H9 (cell line): ENCODE measurements at places on chromosomes 11 and 22.

DNA sequence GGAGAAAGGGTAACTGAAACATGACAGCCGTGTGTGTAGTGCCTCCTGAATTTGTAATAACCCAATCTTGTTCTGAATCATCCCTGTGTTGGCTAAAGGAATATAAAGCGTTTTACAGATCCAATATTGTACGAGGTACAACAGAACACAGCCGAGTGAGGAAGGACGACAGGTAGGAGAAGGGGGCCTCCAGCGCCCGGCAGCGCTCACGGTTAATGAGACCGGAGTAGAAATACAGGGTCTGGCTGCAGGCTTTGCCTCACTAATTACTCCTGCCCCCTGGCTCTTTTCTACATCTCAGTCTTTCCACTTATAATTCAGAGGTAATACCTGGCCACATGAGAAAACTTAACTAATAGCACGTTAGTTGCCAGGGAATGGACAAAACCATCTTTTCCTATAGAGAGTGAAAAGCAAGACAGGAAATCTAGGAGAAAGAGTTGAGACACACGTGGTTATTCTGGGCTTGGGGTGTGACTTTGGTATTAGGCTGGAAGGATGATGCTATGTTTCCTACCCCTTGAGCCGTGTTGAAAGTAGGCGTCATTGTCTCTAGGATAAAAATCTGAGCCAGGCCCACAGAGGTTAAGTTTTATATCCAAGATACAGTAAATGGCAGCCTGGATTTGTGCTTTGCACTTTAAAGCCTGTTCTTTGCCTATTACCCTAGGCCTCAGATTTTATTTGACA, 54.1 kb downstream of the GRIK4 start:
- peak overlapping the region; percentile 54 for H3K4me3 ChIP-seq
- H3K27ac ChIP-seq: no peak overlapping the region
- H3K4me1 ChIP-seq: no peaks in the 10 kb centered on the region; the same call in 1 of the 2 replicates
- no peaks in the 10 kb centered on the region for H3K36me3 ChIP-seq
- peak; percentile 26 for DNase-seq

DNA sequence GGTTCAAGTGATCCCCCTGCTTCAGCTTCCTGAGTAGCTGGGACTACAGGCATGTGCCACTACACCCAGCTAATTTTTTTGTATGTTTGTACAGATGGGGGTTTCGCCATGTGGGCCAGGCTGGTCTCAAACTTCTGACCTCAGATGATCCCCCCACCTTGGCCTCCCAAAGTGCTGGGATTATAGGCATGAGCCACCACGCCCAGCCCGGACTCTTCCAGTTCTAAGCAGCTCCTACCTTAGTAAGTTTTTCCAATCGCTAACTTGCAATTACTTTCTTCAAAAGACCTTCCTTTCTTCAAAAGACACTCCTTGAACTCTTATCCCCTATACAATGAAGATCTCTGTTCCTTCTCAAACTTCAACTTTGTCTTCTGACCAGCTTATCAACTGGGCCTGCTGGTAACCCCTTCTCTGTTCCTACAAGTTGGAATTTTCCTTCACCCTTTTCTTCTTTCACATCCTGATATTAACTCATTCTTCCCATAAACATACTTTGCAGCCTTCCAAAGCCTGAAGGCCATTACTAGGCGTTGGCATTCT, 25.8 kb downstream of the RBFOX2 start:
- no peaks in the 10 kb centered on the region for H3K27me3 ChIP-seq
- no peaks in the 10 kb centered on the region for H3K36me3 ChIP-seq
- H3K4me1 ChIP-seq: no peaks in the 10 kb centered on the region
- no peak overlapping the region for H3K27ac ChIP-seq
- DNase-seq: no peak

DNA sequence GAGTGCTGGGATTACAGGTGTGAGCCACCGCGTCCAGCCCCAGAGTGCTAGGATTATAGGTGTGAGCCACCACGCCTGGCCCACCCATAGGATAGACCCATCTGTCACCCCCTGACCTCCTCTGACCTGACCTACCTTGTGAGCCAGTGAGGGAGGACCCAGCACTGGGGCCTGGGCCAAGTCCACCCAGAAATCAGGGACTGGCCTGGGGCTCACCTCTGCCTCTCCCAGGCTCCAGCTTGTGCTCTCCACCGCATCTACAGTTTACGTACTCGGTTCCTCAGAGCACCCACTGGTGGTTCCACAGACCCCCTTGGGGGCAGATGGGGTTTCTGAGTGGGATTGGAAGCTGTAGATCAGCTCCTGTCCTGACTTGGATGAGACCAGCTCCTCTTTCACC, 6.4 kb downstream of the SLC29A2 start:
- H3K4me3 ChIP-seq: no peak overlapping the region
- no peaks in the 10 kb centered on the region for H3K27me3 ChIP-seq
- peaks cover 43% of the 10 kb centered on the region for H3K36me3 ChIP-seq
- H3K4me1 ChIP-seq: no peaks in the 10 kb centered on the region

- no peaks in the 10 kb centered on the region; the same call in none of the 3 replicates for H3K36me3 ChIP-seq
- no peaks in the 10 kb centered on the region for H3K4me1 ChIP-seq
- H3K27ac ChIP-seq: no peak overlapping the region
- no peak overlapping the region for H3K4me3 ChIP-seq
- no peak for DNase-seq
Observed at GRCh38 chr11:125005491-125005890, 51.5 kb downstream of the CCDC15 start.

DNA sequence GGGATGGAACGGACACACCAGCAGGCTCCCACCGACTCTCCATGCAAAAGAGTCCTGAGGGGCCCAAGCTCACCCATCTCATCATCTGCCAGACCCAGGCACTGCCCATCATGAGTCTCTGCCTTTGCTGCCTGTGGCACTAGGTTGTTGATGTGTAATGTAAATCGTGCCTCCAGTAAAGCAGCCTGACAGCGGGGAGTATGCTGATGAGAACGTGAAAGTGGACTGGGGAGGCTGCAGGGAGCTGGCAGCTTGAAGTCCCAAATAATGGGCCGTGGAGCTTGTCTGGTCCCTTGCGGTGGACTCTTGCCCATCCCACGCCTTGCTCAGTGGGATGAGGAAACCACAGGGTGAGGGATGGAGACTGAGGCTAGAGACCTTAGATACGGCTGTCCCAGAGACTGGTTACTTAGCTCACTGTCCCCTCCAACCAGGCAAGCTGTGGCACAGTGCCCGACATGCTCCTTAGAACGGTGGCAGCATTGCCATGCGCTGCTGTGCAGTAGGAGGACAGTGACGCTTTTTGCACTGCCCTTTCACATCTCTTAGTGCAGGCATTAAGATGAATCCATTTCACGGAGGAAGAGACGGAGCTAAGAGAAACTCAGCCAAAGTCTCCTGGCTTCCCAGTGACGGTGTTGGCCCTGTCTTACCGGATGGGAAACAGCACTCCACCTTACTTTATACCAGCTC, 39.6 kb upstream of the PLET1 start:
- no peaks in the 10 kb centered on the region for H3K27me3 ChIP-seq
- H3K27ac ChIP-seq: no peak overlapping the region
- no peak overlapping the region for H3K4me3 ChIP-seq
- no peaks in the 10 kb centered on the region; the same call in 1 of the 2 replicates for H3K4me1 ChIP-seq
- H3K36me3 ChIP-seq: no peaks in the 10 kb centered on the region
- DNase-seq: no peak
